ENCODE measurements at places on chromosomes 2 and 18.

GRCh38 chr18:23284629-23285028 lies 149.3 kb downstream of the CABLES1 start:
- no peak for DNase-seq

DNA sequence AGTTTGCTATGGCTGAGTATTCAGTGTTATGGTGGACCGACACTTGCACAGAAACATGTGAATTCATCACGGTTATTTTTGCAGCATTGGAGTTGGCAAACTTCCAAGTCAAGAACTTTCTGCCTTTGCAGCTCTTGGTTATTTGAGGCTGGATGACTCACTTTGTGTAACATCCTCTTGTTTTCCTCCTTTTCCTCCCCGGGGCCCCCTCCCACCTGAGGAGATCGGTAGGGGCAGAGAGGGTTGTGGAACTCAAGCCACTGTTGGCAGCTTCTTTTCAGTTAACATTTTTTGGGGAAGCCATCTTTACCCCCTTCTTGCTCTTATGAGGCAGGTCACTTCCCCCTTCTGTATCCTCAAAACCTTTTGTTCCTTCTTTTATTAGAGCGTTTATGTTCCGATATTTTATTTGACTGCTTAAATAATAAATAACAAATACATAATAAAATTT lies 48.6 kb downstream of the DDX1 start:
- DNase-seq = no peak

DNA sequence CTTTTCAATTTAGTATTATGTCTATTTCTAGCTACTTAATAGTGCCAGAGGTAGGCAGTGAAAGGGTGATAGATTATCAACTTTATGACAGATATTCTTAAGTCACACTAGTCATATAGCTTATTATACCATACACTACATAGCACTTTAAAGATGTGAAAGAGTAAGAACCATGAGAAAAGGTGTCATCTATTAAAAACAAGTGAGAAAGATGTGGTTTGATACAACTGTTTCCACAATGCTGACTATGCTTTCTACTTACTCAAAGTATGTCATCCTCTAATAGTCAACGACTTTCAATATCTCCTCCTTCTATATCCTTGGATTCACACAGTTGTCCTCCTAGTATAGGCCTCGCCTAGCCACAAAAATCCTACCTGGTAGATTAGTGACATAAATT lies 132.9 kb upstream of the WDSUB1 start:
- no peak for DNase-seq

DNA sequence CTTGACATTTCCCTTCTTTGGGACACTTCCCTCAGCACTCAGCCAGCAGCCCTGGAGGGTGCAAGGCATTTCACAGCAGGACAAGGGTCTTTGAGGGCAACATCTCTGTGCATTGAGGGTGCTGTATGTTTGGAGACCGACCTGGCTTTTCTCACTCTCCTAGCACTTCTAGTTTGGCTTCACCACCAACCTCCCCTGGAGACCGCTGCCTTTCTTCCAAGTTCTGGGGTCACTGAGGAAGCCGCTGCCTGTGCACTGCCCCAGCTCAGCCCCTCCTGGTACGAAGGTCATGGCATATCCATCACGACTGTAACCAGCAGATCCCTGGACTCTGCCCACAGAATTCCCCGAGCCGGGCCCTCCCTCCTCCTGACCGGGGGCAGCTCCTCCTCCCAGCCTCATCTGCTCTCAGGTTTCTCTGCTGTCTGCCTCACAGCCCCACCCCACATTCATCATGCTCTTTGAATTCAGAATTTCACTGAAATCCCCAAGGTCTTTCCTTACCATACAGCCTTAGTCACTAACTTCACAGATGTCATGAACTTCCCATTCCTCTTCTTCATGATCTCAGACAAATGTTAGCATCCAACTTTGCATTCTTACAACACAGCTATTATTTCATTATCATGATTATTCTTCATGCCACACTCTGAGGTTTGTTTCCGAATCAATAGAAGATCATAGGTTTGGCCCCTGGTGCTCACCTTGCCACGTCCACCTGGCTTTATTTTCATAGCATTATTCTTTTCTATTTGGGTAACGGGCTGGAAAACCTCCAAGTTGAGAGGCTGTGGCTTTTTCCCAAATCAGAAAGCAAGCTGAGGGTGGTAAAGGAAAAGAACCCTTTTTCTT lies 113.0 kb upstream of the COPS8 start:
- no peak for DNase-seq
